ENCODE measurements at places on chromosomes 3 and 15.

DNA sequence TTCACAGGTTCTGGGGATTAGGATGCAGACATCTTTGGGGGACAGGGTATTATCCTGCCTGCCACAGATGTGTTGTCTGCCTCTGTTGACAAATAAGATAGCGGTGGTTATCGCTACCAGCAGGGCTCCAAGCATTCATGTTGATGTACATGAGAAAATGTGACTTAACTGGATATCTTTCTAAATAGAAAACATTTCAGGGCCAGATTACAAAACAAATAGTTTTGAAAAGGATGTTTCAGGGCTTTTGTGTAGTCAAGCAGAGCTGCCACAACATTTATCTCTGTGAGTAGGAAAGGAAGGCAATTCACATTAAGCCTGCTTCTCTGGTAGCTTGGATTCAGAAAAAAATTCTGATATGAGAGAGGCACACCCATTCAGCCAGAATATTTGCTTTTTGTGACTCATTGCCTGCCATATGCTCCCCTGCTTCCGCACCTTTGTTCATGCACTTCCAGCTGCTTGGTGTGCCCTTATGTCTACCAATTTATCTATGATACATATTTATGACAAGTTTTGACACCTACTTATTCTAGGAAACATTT is 22.8 kb downstream of the PLS1 start:
- no peak for DNase-seq

DNA sequence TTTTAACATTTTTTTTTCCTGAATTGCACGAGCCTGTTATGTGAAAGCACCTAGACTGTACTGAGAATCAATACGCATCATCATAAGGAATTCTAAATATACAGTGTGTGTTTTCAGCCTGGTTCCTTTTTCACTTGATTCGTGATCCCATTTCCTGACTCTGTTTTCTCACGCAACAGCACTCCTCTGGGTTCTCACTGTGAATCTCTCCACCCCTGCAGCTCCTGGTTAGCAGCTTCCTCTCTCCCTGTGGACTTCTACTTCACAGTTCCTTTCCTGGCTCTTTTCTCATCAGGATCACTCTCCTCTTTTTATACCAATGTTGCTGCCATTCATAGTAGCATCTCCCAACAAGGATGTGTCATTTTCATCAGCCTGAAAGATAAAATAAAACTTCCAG is 297.2 kb downstream of the CADM2 start:
- DNase-seq: no peak

- DNase-seq: no peak
Measured at GRCh38 chr3:105791131-105791530, 77.7 kb downstream of the CBLB start.

- no peak for DNase-seq
Measured at GRCh38 chr15:64740311-64741170, 34.8 kb downstream of the RBPMS2 start.

DNA sequence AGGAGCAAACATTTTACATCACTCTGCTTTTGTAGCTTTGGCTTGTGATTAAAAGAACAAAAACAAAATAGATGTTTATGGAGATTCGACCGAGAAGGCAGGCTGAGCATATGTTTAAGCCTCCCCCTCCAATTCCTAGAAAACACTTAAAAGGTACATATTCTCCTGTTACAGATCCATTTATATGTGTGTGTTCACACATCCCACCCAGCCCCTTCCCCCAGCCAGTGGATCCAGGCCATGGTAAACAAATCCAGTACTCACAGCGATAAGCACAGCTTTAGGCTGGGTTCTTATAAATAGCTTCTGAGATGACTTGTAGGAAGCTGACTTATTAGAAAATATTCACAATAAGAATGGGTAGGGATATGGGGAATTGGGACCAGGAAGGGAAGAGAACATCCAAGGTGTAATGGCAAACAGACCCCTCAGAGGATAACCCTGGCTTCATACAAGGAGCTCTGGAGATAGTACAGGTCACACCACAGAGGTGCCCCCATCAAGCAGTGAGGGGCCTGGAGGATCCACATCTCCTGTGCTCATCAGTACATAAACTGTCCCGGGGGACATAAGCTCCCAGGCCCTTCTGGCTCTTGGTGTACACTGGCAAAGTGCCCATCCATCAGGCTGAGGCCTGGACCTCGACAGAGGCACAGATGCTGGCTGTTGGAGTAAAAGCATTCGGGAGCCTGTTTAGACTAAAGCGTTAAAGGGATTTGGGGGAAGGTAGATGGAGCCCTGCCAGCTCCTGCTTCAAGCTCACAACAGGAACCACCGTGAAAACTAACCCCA is 70.0 kb upstream of the UBE2E1 start:
- no peak for DNase-seq

DNA sequence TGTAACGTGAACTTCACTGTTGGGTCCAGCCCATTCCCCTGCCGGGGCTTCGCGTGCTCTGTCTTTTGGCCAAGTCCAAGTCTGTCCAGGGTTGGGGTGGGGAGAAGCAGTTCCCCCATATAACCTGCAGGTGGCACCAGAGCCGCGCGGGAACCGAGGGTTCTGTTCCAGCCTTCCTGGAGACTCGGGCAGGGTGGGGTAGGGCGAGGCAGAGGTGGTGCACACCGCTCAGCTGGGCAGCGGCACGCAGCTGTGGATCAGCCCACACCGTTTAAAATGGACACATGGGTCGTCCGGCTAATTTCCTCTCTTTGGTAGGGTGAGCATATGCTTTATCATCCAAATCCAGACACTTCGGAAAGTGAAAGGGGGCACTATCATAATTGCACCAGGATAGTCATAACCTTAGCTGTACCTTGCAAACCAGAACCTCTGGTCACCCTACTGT is 118.1 kb downstream of the TBC1D2B start:
- DNase-seq: no peak

DNA sequence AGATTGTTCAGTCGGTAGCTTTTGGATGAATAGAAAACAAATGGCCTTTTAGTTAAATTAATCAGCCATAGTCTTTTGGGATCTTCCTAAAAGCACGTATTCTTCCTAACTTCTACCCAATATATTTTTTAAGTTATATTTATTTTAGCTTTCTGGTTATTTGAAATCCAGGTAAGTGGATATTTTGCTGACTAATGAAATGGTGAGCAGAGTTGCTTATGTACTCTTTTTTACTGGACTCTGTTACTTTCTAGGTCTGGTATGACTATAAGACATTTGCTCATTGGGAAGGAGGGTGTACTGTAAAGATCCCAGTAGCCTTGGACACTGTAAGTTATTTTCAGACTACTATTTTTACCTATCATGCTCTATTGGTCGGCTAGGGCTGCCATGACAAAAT is 13.8 kb upstream of the CAPN3 start:
- no peak for DNase-seq

DNA sequence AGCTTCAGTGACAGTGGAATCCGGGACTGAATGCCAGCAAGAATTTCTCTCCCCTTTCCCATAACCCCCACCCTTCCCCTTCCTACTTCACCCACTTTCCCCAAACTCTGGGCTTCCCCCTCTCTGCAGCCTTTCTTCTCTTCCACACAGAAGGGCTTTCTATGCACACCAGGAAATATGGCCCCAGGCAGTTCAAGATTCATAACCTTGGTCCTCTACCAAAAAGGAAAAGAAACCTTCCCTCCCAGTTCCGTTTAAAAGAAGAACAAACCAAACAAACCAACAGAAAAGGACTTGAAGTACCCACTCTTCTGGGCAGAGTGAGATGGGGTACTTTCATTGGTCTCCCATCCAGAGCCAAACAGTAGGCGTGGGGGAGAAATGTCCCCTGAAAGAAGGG is 68.8 kb upstream of the ABHD2 start:
- DNase-seq: no peak

- DNase-seq: no peak
Measured at GRCh38 chr3:157649511-157649910, 146.3 kb upstream of the VEPH1 start.

DNA sequence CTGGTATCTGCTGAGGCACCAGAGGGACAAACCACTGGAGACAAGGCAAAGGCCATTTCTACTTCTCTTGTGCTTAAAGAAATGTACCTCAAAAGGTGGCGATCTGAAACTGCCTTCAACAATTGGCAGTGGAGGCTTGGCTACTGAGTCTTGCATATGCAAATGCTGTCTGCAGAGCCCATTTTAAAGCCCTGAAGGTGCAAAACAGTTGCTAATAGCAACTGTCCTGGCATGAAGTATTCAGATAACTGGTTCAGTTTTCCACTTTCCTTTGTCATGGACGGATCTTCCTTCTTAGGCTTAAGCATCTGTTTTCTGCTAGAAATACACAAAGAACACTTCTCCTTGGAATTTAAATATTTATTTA is 71.4 kb upstream of the PSMD6 start:
- DNase-seq: peak; percentile 72

DNA sequence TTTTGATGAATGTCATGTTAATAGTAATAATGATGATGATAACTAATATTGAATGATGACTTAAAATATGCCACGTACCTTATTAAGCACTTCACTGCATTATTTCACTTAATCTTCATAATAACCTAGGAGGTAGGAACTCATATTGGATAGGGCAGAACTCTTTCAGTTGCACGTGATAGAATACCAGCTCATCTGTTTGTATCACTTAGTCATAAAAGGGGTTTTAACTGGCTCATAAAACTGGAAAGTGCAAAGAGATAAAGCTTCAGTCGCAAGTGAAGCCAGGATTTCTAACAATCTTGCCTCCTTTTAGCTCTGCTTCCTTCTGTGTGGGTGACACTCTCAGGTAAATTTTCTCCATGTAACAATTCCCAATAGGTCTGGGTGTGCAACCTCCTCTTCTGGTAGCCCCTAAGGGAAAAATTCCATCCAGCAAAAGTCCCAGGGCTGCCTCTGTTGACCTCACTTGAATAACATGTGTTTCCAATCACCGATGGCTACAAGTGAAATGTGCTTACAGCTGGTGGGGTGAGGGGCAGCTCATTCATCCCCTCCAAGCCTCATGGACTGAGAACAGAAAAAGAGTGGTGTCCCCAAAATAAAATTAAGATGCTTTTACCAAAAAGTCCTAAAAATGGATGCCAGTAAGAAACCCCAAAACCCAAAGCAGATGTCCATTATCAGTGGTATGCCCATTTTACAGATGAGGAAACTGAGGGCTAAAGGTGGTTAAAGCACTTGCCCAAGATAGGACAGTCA is 9.3 kb downstream of the GXYLT2 start:
- no peak for DNase-seq

DNA sequence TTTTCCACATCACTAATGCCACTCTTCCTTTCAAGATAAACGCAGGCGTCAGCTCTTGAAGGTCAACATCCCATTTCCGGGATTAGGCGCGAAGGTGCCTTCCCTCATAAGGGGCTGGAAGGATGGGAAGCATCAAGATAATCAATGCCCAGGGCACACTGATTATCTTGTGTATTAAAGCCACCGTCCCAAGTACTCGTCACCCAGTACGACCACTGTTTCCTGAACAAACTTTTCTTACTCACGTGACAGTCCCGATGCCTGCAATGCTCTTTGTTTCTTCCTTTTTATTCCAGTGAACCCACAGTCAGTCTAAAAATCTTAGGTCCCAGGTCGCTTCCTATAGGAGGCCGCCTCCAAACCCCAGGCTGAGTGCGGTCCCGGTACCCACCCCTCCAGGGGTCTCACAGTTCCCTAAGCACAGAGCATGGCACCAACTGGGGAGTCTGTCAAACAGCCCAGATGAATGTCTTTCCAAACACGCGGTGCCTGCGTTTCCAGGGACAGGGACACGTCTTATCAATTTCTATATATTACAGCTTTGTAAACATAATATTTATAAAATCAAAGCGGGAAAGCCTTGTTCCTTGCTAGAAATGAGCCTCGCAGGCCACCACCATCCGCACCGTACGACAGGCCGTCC is 589 bp downstream of the ANAPC13 start:
- DNase-seq: no peak

- DNase-seq: no peak
Measured at GRCh38 chr3:28859897-28860296, 421.0 kb upstream of the RBMS3 start.

- DNase-seq: no peak
Measured at GRCh38 chr15:37678124-37678523, 256.3 kb upstream of the TMCO5A start.

- no peak for DNase-seq
Measured at GRCh38 chr3:16595778-16596177, 9.4 kb downstream of the DAZL start.

- no peak for DNase-seq
Measured at GRCh38 chr15:74170875-74171578, 2.5 kb upstream of the ISLR start.

DNA sequence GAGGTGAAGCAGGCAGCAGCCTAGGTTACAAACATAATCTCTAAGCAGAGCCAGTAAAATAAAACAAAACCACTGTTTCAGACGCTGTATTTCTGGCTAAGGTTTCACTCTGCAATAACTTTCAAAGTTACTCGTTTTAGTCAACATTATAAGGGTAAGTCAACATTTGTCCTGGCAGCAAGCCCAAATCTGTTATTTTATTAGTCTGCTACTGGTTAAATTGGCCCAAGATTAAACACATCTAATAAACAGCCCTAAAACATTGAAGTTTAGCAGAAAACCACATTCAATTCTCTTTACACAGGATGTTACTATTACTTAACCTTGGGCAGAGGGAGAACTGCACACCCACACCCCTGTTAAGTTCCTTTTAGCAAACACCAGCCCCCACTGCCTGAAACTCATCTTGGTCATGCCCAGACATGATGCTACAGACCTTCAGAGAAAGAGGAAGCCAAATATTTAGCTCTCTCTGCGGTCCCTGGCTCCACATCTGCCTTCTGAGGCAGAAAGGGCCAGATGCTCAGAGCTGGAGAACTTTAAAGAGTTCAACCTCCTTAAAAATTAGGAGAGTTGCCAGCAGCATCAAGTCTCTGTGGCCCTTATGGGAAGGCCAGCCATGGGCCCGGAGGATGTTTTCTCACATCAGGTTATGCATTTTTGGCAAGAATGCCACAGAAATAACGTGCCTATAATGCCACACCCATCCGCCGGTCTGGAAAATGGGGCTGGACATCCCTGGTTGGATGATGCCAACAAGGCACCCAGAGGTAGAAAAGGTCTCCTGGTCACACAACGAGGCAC is 17.9 kb downstream of the ARHGEF3 start:
- DNase-seq: no peak

DNA sequence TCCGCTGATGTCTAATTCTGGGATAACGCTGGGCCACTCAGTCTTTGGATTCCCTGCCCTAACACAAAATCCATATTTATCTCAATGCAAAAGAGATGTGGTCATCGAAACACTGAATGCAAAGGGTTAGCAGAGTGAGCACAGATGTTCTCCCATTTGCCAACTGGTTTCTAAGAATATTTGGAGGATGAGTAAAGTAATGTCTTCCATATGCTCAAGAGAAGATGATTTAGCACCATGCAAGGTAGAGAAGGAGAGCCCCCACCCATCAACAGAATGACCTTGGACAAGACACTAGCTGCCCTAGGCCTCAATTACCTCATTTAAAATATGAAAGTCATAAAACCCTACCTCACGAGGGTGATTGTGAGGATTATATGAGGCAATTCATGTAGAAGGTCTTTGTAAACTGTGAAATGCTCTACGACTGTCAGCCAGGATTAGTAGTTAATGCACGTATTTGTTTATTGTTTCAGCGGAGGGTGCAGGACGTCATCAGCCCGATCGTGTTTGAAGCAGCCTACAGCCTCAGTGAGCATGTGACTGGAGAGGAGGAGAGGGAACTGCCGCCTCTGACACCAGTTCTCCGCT is 232.9 kb upstream of the CTDSPL start:
- no peak for DNase-seq
